ENCODE measurements at places on chromosomes 1 and 21. TPM values are rescaled to one million over a fixed set of nuclear protein-coding genes. Genes with fewer than 3 reads are reported as not detected.

The CHI3L1 gene
- total RNA-seq, result not detected

The GJA8 gene
- total RNA-seq, result not detected

The RPL5 gene
- total RNA-seq, result 3,226 TPM

The MCOLN2 gene
- 0.27 TPM for total RNA-seq
